Umbilical cord (tissue), 2 donors: ENCODE measurements at places on chromosomes 4 and X. TPM values are rescaled to one million over a fixed set of nuclear protein-coding genes. Genes with fewer than 3 reads are reported as not detected.
A peak's percentile ranks its signal among the peaks of the same experiment; 100 is the strongest.

DNA sequence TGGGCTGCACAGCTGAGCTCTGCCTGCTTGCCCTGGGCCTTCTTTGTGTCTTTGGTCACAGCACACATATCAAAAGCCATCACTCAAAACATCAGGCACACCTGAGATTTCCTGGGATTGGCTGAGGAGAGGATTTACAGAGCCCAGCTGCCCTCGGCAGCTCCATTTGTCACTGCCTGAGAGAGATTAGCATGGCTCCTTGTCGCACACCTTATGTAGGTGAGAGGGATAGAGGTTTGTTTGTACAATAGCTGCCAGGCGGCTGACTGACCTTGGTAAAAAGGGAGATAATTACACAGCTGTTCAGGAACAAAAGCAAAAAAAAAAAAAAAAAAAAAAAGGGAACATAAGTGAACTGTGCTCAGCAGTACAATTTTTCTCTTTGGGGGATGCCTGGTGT, 63.2 kb downstream of the MGST2 start:
- no peak for DNase-seq

GRCh38 chrX:134236626-134237614, at the start of gene CCDC160:
CCDC160 (plus strand) TSS chrX:134237182; CDS start chrX:134244801, 7,619 bp downstream.
- peak; percentile 26 for DNase-seq

DNA sequence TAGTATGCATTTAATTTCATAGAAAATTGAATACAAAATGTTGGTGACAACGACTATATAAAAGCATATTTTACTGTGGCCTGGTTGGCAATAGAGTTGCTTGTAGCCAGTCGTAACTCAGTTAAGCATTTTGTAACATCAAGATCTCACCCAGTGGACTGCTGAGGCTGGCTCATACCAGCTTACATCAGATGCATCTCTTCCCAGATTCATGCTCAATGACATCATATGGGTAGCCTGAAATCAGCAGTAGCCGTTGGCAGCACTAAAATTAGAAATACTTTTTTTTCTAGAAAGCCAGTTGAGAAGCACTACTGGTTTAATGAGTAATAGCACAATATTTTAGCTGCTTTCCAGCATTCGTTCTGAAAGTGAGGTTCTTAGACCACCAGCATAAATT, 341.2 kb downstream of the TECRL start:
- DNase-seq, result no peak

Gene SEL1L3
- total RNA-seq, result 9.1 TPM

Gene TSC22D3
- 214 TPM for total RNA-seq

Gene UTP3
- total RNA-seq, result 14.4 TPM

Gene GABRB1
- total RNA-seq, result not detected

DNA sequence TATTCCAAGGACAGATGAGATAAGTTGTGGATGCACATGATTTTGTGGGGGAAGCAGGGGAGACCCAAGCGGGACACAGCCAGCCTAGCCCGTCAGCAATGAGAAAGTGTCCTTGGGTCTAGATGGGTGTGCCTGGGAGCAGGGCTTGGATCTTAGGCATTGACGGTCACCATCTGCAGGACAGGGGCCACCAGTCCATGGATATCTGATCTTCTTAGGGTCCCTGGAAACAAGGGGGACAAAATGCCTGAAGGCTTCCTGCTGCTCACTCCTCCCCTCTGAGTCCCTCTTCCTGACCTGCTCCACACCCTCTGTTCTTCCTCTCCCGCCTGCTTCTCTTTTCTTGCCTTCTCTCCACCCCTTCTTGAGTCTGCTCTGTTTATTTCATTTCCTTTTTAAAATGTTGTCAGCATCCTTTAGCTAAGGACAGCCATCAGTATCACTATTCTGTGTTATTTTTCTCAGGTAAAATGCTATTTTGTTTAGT, 298.4 kb downstream of the RAPGEF2 start:
- peak; percentile 41 for DNase-seq
